ENCODE measurements at places on chromosomes 12 and 14. TPM values are rescaled to one million over a fixed set of nuclear protein-coding genes. Genes with fewer than 3 reads are reported as not detected.

Gene KRT82
- not detected for total RNA-seq

Gene OR4E2
- not detected for total RNA-seq

Gene ZNF740
- 11.7 TPM for total RNA-seq

DNA sequence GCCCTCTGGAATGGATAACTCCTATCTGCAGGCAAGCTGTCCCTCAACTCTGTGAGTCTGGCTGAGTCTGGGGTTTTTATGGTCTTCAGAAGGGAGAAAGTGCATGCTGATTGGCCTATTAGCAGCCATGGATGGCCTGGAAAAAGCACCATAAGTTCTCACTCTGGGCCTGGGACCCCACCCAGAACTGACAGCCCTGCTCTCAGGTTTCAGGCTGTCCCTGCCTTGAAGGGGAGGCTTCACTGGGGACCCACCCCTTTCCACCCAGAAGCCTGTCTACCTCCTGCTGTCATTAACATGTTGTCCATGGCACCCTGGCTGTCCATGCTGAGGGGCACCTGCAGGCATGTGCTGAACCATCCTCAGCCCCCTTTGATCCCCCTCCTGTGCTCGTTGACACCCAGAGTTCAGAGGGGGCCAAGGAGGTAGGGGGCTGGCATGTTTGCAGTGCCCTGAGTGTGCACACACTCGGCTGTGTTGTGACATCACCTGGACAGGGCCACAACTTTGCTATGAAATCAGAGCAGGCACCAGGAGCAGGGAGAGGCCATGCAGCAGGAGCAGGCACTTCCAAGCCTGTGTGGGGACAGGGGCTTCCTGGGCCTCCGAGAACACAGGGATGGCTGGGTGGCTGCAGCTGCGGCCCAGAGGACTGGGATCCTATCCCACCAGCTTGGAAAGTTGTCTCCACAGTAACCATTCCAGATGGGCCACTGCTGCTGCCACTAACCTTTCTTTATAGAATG lies 84.7 kb downstream of the ACSS3 start:
- DNase-seq: no peak

GRCh38 chr12:93145086-93145485 lies 216.0 kb upstream of the EEA1 start:
- peak; percentile 16 for DNase-seq

GRCh38 chr12:89185889-89186288 lies 166.4 kb downstream of the DUSP6 start:
- DNase-seq: peak; percentile 23
